ENCODE measurements at places on chromosomes 3 and 15.

- DNase-seq = no peak
Measured at GRCh38 chr3:7445331-7445730, 584.4 kb downstream of the GRM7 start.

DNA sequence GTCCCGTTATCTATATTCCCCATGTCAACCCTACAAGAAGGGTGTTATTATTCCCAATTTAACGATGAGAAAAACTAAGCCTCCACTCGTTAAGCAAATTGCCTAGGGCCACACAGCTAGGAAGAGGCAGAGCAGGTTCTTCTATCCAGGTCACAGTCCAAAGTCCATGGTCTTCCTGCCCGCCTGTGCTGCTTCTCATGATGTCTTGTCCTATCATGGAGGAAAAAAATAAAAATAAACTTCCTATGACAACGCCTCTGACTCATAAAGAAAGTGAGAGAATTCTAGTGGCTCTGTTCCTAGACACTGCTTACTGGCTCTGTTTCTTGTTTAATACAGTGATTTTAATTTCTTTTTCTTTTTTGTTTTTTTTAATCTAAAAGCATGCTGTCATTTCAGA is 9.7 kb downstream of the COL8A1 start:
- peak; percentile 90 for DNase-seq

DNA sequence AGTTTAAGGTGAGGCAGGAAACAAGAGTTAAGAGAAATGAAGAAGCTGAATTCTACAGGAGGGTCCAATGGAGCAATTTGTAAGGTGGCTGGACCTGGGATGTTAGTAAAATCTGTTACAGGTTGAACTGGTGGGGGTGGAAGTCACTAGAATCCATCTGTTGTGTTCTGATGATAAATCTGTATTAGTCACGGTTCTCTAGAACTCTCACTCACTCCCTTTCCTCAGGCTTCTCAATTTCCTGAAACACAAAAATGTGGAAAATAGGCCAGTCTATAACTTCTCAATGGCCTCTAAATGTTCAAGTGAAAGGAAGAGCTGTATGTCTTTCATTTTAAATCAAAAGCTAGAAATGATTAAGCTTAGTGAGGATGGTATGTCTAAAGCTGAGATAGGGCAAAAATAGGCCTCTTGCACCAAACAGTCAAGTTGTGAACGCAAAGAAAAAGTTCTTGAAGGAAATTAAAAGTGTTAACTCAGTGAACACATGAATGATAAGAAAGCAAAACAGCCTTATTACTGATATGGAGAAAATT is 180.2 kb upstream of the CBLB start:
- DNase-seq = peak; percentile 15

GRCh38 chr3:118973050-118973449 is 61.6 kb downstream of the IGSF11 start:
- no peak for DNase-seq

DNA sequence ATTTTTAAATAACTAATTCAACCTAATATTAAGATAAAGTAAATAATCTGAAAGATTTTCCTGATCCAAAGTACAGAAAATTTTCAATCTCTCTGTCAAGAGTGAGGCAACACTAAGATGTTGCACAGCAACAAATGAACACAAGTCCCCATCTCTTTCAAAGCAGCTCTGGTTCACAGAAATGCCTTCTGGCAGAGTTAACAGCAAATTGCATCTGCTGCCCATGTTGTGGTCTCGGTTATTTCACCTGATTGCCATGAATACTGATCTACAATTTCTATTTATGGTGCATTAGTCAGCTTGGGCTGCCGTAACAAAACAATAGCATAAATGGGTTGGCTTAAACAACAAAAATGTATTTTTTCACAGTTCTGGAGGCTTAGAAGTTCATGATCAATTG is 167.3 kb downstream of the BCHE start:
- DNase-seq = peak; percentile 20

GRCh38 chr3:172525116-172525613 is 1.9 kb upstream of the TNFSF10 start:
- no peak for DNase-seq

- no peak for DNase-seq
Measured at GRCh38 chr3:68059628-68060152, 405.3 kb upstream of the SUCLG2 start.
